ENCODE measurements at places on chromosomes 13 and 19.

- DNase-seq, result no peak
Observed at GRCh38 chr13:94992036-94992960, 280.0 kb upstream of the SOX21 start.

- no peak for DNase-seq
Observed at GRCh38 chr19:15897738-15898276, at the start of gene CYP4F2. Gene CYP4F2 (minus strand): TSS chr19:15898074. CDS start chr19:15897611, 463 bp downstream.

GRCh38 chr13:59914556-59914955 lies 249.2 kb downstream of the DIAPH3 start:
- no peak for DNase-seq

GRCh38 chr13:110552767-110553166 lies 8.8 kb downstream of the RAB20 start:
- DNase-seq, result no peak

- DNase-seq, result no peak
Observed at GRCh38 chr13:80374901-80375300, 34.0 kb upstream of the SPRY2 start.

- DNase-seq, result no peak
Observed at GRCh38 chr19:13952931-13953531, 722 bp downstream of the DCAF15 start.

DNA sequence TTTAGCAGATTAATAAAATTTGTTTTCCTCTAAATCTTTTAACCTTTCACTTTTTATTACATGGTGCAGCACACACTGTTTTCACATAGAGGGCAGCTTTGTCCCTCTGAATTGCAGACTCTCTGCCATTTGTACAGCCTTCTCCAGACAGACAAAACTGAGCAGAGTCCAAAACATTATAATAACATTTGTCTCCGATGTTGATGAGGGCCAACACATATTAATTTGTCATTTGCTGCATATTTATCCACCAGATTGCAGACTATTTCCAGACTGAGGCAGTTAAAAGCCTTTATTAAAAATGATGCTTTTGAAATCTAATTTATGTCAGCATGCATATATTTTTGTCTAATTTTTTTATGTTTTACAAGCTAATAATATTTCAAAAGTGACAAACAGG lies 1251.9 kb upstream of the SLC10A2 start:
- no peak for DNase-seq

DNA sequence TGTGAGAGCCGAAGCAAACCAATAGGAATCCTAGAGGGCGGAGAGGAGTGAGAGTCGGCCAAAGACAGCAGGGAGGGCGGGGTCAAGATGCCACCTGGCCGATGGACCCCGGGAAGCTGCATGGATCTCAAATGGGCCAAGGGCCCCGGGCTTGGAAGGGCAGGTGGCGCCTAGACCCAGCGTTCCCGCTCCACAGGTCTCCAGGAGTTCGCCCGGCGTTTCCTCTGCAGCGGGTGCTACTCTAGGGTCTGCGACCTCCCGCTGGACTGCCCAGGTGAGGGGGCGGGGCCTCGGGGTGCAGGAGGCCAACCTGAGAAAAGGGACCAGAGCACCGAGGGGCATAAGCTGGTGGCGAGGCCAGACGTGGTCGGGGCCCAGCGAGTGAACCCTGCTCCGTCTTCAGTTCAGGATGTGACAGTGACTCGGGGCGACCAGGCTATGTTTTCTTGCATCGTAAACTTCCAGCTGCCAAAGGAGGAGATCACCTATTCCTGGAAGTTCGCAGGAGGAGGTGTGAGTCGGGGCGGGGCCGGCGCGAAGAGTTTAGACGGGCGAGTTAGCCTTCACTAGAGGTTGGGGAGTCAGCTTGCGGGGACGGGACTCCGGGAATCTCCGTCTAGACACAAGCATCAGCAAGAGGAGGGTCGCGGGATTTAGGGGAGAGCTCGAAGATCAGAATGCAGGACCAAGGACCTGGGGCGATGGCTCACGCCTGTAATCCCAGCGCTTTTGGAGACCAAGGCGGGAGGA lies 9.9 kb downstream of the SPACA6 start:
- DNase-seq, result no peak

DNA sequence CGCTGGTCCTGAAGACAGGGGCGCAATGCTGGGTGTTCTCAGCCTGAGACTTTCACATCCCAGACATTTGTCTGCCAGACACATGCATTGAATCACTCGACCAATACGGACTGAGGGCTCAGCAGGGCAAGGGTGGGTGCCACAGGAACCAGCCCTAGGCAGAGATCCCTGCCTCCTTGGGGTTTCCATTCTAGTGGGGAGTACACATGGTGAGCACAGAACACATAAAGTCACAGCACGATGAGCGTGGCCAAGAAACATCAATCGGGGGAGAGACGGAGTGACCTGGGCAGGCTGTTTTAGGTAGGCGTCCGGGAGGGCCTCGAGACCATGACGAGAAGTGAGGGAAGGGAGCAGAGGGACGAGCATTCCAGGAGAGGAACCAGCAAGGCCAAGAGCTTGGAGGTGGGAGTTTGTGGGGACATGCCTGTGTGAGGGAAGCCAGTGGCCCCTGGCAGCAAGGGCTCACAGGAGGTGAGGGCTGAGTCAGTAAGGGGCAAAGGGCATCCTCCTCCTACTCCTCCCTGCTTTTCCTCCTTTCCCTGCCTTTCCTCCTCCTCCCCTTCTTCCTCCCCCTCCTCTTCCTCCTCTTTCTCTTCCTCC lies 126.3 kb upstream of the PEG3 start:
- DNase-seq, result no peak

GRCh38 chr19:2747349-2747748 lies 7.5 kb upstream of the SLC39A3 start:
- DNase-seq, result no peak

DNA sequence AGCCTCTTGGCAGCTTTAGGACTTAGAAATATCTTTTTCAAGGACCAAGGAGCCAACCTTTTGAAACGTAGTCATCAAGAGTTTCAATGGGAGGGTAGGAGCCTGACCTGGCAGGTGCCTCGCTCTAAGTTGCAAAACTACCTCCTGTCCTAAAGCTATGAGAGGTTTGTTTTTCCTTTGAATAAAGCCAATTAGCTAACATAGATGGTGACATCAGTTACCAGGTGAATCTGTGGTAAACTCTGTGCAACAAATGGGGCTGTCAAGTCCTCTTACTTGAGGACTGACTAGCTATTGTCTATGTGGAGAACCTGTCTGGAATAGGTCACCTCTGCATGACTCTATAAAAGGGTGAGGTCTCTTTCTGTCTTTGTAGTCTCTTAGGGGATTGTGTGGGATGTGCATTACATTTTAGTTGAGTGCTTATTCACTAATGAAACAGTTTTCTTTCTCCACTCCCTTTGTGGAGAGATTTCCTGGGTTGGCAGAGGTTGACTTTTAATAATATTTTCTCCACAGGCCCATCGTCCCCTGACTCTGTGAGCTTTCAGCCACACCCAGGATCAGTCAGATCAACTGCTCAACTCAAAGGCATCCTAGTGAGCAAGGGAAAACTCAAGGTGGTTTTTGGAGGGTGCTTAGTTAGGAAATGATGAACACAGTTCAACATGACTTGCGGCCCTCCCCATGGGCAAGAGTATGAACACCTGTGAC lies 9.9 kb downstream of the ARL11 start:
- DNase-seq, result no peak

DNA sequence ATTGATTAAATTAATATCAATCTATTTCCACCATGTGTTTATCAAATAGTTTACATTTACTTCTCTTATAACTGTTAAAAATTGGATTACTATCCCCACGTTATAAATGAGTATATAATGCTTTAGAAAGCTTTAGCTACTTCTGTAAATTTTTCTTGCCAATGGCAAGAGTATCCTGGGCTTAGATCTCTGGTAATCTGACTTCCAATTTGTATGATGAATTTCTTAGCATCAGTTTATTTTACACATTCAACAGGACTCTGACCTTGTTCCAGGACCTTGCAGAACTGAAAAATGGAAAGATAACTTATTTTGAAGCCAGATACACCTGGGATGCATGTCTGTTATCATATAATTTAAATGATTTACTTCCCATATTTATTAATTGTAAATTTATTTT lies 2759.4 kb downstream of the PCDH9 start:
- DNase-seq, result no peak

DNA sequence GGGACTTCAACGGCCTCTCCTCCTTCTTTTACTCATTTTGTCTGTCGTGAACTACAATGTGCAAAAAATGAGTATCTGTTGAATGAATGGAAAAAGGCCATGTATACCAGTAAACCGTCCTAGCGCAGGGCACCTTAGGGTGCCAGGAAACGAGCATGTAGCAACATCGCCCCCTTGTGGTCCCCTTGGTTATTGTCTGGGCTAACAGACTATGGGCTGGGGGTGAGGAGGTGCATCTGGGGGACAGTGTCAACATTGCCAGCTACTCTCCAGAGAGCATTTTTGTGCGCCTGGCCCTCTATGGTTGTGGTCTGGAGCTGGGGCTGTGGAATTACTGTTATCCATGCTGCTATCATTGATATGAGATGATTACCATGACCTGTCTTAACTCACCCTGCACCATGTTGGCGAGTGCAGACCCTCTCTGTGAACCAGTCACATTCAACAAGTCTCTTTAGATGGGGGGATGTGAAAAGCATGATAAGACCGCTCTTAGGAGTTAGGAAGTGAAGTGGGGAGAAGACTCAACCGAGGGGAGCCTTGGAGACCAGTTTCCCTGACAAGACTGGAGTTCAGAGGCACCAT lies 22.8 kb upstream of the SIGLEC11 start:
- peak; percentile 63 for DNase-seq

- DNase-seq, result no peak
Observed at GRCh38 chr13:105816994-105817393, 718.5 kb downstream of the EFNB2 start.

DNA sequence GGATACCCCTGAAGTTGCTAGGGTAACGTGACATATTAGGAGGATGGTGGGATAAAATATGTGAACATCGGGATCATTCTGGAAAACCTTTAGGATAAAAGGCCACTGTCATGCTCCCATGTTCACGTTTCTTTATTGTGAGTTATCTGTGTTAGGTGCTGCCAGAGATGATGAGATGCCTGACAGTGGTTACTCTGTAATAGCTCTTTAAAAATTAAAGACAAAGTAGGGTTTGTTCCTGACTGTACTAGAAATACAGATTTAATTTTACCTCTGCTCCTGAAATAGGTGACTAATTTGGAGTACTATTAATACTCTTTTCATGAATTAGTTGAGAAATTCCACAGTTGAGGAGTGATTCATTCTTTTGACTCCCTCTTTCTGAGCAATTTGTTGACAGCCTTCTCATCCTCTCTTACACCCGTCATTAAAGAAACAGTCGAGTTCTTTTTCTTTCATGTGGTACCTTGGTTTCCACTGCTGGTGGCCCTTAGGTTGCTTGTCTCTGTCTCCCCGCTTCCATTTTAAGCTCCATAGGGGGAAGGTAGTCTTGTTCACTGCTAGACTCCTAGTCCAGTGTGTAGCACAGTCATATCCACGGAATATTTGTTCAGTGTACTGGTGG lies 28.4 kb downstream of the SAE1 start:
- no peak for DNase-seq

DNA sequence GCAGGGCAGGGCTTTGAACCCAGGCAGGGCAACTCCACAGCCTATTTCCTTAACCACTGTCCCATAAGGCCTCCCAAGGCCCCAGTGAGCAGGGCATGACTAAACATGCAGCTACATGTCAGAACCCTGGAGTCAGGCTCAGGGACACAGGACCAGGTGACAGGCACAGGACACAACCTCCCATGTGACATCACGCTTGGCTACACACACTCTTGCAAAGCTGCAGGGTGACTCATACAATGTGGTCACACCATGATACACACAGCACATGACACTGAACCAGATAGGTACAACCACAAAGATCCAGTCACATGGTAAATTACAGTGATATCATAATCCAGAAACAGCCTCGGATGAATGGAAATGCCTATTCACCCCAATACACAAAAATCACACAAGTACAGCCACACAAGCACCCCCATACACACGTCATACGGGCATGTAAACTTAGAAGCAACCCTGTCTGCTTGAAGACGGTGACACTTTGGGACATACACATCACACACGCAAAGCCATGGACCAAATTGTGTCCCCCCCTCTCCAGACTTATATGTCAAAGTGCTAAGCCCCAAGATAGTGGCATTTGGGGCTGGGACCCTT lies 14.5 kb downstream of the KLK4 start:
- peak; percentile 63 for DNase-seq

DNA sequence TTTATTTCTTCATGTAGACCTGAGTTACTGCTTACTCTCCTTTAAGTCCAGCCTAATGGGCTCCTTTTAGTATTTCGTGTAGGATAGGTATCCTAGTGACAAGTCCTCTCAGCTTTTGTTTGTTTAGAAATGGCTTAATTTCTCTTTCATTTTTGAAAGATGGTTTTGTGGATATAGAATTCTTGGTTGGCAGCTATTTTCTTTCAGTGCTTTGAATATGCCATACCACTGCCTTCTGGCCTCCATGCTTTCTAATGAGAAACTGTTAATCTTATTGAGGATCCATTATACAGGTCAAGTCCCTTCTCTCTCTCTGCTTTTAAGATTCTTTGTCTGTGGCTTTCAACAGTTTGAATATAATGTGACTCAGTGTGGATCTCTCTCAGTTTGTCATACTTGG lies 46.8 kb upstream of the SACS start:
- DNase-seq, result peak; percentile 31

DNA sequence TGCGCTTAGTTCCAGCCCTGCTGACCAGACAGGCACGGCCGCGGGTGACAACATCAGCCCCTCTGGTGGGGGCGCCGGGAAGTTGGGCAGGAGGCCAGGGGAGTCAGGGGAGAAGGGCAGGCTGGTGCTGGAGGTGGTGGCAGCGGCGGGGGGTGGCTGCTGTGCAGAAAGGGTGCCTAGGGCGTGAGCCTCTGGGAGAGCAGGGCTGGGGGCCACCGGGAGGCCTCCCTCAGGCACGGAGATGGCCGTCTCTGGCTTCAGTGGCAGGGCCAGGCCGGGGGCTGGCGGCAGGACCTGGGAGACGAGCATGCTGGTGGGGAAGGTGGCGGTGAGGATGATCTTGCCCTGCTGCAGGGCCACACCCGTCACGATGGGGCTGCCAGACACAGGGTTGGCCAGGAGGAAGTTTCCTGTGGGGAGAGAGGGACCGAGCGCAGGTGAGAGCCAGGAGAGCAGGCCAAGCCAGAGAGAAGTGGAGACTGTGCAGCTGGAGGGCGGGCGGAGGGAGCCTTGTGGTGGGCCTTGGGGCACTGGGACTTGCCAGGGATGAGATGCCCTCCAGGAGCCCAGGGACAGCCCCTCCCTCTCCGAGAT lies 3.3 kb downstream of the SIX5 start:
- DNase-seq, result no peak

- peak; percentile 39 for DNase-seq
Observed at GRCh38 chr13:105436943-105437342, 1098.5 kb downstream of the EFNB2 start.

GRCh38 chr13:78430166-78430791 lies 173.1 kb downstream of the POU4F1 start:
- DNase-seq, result no peak

GRCh38 chr13:38228322-38228721 lies 121.3 kb upstream of the UFM1 start:
- no peak for DNase-seq

DNA sequence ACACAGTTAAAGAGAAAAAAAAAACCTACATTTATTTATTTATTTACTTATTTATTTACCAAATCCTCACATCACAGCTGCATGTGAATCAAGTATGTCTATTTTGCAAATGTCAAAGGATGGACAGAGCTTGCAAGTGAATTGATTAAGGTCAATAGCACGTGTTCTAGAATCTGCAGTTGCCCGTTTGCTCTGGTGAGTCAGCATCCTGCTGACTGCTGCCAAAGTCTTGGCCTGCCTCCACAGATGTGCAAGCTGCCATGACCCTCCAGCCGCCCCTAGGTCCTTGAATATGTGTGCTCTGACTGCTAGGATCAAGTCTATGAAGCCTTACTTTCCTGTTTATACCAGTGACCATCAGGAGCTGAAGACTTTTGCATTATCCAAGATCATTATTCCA lies 320.6 kb downstream of the GPC5 start:
- DNase-seq, result peak; percentile 71

- no peak for DNase-seq
Observed at GRCh38 chr13:76610819-76611415, 275.3 kb downstream of the KCTD12 start.

Measured in common myeloid progenitor, CD34-positive (primary cell).